ENCODE measurements at places on chromosomes 5 and 9.

DNA sequence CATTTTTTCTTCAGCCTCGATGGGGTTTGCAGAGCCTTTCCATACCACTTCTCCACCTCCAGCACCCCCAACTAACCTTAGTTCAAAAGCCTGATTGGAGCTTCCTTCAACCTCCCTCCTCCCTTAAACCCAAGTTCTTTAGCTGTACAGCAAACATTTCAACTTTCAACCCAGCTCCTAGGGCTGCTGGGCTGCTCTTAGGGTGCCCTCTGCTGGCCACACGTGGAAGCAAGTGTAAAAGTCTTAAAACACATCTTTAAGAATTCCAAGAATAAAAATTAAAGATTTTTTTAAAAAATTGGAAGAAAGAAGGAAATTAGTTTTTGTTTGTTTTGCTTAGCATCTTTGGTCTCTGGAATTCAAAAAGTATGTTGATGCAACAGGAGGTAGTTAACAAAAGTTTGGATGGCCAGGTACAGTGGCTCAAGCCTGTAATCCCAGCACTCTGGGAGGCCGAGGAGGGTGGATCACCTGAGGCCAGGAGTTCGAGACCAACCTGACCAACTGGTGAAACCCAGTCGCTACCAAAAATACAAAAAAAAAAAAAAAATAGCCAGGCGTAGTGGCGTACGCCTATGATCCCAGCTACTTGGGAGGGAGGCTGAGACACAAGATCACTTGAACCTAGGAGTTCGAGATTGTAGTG lies 15.5 kb upstream of the HSD17B3 start:
- DNase-seq = no peak

DNA sequence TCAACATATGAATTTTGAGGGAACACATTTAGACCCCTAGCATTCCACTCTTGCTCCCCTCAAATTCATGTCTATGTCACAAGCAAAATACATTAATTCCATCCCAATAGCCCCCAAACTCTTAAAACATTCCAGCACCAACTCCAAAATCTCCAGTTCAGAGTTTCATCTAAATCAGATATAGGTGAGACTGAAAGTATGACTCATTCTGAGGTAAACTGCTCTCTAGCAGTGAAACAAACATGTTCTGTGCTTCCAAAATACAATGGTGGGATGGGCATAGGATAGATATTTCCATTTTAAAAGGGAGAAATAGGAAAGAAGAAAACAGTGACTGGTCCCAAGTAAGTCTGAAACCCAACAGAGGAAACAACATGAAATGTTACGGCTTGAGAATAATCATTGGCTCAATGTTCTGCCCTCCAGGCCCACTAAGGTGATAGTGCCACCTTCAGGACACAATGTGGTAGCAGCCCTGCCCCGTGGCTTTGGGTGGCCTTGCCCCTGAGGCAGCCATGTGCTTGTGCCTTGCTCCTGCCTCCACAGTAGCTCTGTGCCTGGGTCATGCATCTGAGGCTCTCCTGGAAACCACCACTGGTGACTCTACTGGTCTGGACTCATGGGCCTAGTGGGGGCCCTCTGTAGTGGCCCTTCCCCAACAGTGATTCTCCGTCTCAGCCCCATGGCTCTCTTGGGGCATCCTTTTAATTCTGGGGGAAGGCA lies 36.4 kb upstream of the IPPK start:
- peak; percentile 56 for DNase-seq

- no peak for DNase-seq
Observed at GRCh38 chr5:162026803-162027202, 40.8 kb upstream of the GABRG2 start.

DNA sequence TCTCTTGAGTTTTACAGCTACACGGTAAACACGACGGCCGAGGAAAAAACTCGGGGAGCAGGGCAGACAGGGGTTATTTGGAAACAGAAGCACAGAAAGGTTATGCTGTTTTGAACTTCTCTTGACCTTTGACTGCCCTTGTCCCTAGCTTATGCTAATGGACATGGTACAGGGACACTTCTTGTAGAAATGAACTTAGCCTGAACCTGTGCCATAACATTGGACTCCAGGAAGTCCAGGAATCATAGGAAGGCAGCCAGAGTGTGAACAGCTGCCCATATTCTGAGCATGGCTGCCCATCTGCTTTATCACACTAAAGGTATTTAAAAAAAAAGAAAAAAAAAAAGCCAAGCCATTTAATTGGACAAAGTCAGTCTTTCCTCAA lies 46.1 kb downstream of the NR6A1 start:
- DNase-seq = no peak

DNA sequence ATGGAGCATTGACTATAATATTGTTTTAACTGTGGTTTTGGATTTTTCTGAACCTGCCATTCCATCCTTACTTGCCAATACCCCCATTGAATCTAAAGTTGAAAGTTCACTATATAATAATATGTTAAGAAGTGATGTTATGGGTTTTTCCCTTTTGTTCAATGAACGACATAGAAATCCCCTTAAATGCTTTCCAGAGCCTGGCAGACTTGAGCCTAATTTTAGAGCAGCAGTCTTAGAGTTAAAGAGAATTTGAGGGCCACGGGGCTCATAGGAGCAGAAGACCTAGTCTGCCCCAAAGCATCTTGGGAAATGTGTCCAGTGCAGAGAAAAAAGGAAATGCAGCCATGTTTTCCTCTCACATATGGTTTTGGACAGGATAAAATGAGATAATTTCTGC lies 146.1 kb upstream of the SLC44A1 start:
- no peak for DNase-seq

DNA sequence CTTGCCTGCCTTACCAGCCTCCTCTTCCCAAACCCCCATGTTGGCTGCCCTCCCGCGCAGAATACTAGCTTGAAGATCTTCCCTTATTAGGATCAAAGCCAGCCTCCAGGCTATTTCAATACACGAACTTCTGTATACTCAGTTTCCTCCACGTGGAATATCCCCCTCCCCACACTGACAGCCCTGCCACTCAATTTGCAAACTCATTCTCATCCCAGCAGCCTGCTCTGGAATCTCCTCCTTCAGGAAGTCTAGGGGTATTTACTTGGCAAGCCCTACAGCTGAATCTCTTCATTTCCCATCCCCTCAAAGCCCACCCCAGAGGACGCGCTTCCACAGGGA lies 157.0 kb upstream of the SMIM23 start:
- no peak for DNase-seq

DNA sequence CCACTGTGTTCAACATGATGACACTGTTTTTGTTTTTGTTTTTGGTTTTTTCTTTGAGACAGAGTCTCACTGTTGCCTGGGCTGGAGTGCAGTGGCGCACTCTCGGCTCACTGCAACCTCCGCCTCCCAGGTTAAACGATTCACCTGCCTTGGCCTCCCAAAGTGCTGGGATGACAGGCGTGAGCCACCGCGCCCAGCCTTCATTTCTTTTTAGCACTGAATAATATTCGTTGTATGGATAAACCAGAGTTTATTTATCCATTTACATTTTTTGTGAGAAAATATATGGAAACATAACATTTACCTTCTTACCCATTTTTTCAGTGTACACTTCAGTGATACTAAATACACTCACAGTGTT lies 4.2 kb downstream of the CARD19 start:
- no peak for DNase-seq

DNA sequence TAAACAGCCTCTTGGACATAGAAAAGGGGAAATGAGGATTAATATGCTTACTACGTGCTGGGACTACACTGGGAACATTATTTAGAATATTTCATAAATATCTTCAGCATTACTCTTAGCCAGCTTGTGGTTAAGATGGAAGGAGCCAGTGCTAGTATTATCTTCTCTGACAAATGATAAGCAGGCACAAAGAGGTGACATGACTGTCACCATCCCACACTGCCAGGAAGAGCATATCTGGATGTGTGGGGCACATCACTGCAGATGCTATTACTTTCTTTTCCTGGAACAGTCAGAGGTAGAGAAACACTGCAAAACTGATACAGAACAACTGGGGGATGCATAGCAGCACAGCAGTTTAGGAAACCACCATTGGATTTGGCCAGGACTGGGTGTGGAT lies 281.0 kb upstream of the TNC start:
- no peak for DNase-seq

- DNase-seq = no peak
Observed at GRCh38 chr5:35294976-35295375, 64.7 kb upstream of the PRLR start.

Measured in epithelial cell of prostate (primary cell).